ENCODE measurements at places on chromosomes 2 and 18.

GRCh38 chr18:34600158-34600557 lies 109.9 kb upstream of the DTNA start:
- no peak for DNase-seq

- DNase-seq: no peak
Measured at GRCh38 chr18:25262920-25263319, 89.0 kb downstream of the ZNF521 start.

DNA sequence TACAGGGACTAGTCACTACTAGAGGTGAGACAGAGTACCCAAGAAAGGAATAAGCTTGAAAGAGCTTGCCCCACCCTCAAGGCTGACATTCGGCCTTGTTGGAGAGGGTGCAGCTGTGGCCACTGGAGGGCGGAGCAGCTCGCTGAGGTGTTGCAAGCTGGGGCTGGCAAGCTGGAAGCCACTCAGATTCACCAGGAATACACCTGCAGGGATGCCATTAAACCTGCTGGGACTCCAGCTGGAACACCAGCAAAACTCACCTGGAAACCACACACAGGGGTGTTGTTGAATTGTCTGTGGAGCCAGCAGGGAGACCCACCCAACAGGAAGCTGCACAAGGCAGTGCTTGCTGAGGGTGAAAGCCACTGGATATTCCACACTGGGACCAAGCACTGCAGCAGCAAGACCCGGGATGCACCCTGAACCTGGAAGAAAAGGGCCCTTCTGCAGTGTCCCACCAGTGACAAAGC lies 26.1 kb downstream of the KCTD18 start:
- peak; percentile 11 for DNase-seq

DNA sequence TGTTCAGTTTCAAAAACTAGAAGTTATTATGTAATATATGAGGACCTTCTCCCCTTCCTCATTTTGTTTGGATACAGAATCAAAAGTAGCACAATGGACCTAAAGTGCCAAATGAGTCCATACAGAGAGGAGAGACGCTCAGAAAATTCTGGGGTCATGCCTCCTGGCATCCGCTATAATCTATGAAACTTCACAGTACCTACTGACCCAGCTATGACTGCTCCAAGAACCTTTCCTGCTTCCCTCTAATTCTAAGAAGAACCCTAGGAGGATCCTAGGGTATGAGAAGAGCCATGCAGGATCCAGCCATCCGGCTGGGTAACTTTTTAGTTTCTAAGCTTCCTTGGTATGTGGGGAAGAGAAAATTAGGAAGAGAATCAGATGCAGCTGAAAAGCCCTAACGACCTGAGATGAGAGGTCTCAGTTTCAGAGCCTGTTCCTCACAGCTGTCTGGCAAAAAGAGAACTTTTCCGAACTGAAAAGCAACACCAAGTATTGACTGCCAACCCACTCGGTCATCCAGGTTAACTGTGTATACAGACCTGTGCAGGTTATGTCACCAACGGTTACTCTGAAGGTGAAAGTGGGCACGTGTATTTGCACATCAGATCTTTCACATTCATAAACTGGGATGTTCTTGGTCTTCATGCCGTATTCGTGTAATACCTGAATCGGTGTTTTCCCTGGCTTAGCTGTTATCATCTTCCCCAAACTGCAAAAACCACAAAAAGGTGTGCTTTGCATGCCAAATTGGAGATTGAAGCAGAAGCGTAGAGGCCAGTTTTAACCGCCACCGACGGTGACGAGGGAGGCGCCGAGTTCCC lies 1.1 kb downstream of the PRKRA start:
- DNase-seq: no peak

GRCh38 chr2:179307616-179308371 lies 43.2 kb upstream of the SESTD1 start:
- DNase-seq: no peak

DNA sequence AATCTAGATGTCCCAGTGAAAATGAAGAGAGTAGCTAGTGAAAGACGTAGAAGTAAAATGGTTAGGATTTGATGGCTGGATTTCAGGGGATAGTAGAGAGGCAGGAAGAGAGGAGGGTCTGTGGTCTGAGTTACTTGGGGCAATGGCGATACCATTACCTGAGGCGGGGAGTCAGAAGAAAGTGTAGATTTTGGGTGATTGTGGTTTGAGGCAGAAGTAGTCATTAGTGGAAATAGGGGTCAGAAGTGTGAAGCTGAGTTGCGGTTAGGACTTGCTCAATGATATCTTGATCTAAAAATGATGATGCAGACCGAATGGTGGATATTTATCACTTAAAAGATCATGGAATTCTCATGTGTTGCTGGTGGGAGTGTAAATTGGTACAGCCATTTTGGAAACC lies 41.0 kb downstream of the CEP192 start:
- no peak for DNase-seq

Measured in inflammatory macrophage (primary cell).